ENCODE measurements at places on chromosomes 5 and 9. TPM values are rescaled to one million over a fixed set of nuclear protein-coding genes. Genes with fewer than 3 reads are reported as not detected.

DNA sequence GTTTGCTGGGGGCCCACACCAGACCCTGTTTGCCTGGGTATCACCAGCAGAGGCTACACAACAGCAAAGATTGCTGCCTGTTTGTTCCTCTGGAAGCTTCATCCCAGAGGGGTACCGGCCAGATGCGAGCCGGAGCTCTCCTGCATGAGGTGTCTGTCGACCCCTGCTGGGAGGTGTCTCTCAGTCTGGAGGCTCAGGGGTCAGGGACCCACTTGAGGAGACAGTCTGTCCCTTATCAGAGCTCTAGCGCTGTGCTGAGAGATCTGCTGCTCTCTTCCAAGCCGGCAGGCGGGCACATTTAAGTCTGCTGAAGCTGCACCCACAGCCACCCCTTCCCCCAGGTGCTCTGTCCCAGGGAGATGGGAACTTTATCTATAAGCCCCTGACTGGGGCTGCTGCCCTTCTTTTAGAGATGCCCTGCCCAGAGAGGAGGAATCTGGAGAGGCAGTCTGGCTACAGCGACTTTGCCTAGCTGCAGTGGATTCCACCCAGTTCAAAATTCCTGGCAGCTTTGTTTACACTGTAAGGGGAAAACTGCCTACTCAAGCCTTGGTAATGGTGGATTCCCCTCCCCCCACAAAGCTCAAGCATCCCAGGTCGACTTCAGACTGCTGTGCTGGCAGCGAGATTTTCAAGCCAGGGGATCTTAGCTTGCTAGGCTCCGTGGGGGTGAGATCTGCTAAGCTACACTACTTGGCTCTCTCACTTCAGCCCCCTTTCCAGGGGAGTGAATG lies 206.0 kb upstream of the TLX3 start:
- DNase-seq = no peak

DNA sequence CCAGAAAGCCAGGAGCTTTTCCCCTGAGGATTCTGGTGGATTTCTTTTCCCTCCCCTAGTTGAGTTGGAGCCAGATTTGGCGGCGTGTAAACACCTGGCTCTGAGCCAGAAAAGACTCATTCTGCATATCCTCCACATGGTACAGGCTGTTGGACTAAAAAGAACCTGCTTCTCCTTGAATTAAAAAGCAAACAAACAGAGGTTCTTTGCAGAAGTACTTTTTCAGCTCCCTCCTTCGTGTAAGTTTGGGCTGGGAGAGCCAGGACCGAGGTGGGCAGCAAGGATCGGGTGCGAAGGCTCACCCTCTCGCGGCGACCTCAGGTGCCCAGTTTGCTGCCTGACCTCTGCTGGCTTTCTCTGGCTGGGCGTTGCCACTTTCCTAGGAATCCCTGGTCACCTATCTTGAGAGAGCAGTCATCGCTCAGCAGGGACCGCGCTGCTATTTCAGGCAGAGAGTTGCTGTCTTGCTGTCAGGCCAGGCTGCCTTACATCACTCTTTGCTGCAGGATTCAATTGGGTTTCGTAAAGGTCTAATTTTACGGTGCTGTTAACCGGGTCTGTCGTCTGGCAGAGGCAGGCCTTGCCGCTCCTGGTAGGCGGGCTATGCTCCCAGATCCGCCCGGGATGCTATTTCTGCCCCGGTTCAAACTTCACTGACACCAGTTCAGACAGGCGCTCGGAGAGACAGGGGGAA lies 3.2 kb downstream of the PAPPA start:
- DNase-seq = peak; percentile 70

The IDNK gene
- 2.2 TPM for total RNA-seq

GRCh38 chr9:91776409-91777291 lies 173.4 kb downstream of the ROR2 start:
- no peak for DNase-seq

DNA sequence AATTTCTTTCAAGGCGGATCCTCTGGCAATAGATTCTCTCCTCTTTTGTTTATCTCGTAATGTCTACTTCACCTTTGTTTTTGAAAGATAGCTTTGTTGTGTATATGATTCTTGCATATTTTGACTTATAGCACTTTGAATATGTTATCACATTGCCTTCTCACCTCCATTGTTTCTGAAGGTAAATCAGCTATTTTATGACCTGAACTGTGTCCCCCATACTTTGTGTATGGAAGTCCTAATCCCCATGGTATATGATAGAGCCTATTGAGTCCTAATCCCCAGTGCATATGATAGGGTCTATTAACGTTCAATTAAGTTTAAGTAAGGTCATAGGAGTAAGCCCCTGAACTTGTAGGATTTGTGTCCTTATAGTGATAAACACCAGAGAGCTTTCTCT lies 910.2 kb upstream of the NUDT12 start:
- DNase-seq = no peak

- DNase-seq = no peak
Observed at GRCh38 chr9:70160686-70161600, 97.8 kb upstream of the SMC5 start.

The RARS1 gene
- 263 TPM for total RNA-seq

The SLC34A3 gene
- total RNA-seq = not detected

GRCh38 chr9:105416840-105417239 lies 31.0 kb upstream of the FSD1L start:
- no peak for DNase-seq

DNA sequence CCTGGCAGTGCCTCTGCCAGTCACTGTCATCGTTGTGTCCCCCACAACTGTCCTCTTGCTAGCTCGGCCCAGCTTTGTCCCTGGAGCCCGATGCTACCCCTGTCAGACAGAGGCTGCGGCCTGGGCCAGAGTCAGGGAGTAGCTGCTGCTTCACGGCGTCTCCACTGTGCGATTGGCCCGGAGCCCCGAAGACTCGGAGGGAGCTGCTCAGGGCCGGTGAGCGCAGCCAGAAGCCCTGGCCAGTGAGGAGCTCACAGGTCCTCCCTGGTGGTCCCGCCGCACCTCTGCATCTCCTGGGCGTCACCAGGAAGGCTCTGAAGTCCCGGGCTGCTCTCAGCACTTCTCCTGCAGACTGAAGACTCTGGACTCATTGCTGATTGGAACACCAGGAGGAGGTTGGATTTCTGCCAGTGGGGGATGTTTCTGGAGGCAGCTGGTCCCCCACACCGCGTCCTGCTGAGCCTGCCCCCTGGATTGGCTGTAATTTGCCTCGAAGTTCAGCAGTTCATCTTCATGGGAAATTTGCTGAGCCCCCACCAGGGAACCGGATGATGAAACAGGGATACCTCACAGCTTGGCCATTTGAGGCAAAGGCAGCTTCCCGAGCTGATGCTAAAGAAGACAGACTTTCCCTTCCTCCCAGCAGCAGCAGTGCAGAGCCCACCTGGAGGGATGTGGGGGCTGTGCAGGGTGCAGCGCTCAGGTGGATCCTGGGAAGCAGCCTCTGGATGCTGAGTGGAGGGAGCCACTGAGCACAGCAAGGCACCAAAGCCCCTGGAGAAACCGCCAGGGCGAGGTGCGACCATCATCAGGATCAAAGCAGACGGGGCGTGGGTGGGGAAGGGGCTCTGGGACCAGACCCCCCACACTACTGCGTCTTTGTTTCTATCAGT lies 45.6 kb downstream of the USP20 start:
- no peak for DNase-seq

The PNPLA7 gene
- 0.21 TPM for total RNA-seq

The TRIM7 gene
- total RNA-seq = 12.6 TPM

The RGP1 gene
- 15.8 TPM for total RNA-seq

The GFPT2 gene
- 105 TPM for total RNA-seq

- DNase-seq = no peak
Observed at GRCh38 chr5:81393783-81394718, at the start of gene ACOT12. Gene ACOT12, minus strand, starts transcription at chr5:81394134. Its CDS starts 20 bp downstream, at chr5:81394114.

The MYOZ3 gene
- total RNA-seq = not detected

DNA sequence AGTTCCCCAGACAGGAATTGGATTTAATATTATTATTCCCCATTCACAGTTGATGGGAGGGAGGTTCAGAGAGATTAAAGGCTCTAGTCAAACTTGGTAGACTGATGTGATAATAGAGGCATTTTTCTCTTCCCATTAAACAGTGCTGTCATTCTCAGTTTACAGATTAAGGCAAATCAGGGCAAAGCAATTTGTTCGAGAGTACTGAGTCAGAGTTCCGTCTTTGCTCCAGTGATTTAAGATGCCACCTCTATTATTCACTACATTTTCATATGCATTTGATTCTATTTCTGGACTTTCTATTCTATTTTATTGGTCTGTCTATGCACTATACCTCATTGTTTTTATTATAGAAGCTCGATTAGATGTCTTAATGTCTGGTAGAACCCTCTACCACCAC lies 201.0 kb upstream of the RAI14 start:
- DNase-seq = no peak

The RICTOR gene
- 8.2 TPM for total RNA-seq

- DNase-seq = no peak
Observed at GRCh38 chr5:147555176-147555575, 45.3 kb upstream of the DPYSL3 start.

- no peak for DNase-seq
Observed at GRCh38 chr9:81776390-81776789, 87.0 kb upstream of the TLE1 start.

DNA sequence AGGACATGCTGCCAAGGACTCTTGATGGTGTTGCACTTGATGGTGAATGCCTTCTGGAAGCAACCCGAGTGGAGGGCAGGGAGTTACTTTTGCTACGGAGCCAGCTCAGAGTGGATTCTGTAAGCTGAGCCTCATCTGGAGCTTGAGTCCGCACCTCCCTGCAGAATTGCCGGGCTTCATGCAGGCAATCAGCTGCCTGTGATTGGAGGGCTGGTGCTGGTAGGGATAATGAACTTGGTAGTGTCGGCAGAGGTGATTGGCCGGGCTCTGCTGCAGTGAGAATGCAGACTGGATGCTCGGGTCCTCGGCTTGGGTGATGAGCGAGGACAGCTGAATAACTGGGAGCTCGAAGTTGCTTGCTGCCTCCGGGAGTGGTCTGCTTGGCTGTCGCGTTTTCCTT lies 23.1 kb downstream of the SLC25A25 start:
- DNase-seq = no peak

Measured in HT1080 (cell line).